ENCODE measurements at places on chromosomes 3 and 15.

DNA sequence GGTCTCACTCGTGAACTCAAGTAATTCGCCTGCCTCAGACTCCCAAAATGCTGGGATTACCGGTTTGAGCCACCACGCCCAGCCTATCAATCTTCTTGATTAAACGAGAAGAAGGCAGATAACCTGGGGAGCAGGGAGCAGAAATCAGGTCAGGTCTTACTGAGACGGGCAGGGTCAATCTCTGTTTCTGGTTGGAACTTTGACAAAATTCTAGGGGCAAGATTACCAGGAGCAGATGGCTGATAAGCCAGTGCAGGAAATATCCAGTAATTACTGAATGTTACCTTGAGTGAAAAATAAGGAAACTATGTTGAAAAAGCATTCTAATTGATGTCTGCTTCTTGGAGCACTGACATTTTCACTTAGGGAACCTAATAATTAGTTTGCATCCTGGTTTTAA lies 24.4 kb upstream of the GOLM2 start:
- DNase-seq, result no peak

DNA sequence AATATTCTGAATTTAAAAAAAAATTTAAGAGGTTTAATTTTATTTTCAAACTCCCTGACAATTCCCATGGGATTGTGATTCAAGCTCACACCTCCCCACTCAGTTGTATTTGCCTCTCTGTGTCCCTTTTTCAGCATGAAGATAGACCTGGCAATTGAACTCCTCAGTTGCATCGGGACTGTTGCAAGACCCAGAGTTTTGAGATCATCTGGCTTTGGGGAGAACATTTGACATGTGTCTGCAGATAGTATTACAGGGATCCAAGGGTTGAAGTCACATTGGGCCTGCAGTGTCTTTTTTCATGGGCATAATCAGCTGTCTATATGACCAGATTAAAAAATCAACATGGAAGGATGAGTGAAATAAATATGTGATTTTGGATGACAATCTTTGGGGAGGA lies 91.1 kb upstream of the EOMES start:
- DNase-seq, result no peak

DNA sequence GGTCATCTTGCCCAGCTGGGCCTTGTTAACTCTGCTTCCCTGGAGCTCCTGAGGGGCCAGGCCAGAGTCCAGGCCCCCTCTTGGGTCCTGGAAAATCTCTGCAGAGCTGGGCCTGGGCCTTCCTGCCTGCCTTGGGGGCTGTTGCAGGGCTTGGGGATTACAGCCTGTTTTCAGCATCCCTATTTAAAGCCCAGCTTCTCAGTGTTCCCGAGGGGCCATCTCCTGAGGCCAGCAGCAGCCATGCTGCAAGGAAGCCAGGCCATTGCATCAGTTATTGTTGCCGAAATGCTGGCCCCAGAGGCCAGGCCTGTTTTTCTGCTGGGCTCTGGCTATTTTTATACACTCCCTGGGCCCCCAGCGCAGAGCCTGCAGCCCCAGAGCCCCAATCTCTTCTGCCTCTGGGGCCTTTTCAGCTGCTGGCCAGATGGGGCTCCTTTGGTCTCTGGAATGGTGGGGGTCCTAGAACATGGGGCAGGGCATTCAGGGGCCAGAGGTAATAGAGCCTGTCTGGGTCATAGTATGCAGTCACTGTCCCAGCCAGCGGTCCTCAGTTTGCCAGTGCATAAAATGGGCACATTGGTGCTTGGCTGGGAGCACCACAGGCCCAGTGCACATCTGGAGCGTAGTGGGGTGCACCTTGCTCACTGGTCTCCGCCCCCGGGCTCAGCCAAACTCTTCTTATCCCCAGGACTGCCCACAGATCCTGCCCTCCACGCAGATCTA lies 28.5 kb downstream of the PLXNA1 start:
- DNase-seq, result no peak

DNA sequence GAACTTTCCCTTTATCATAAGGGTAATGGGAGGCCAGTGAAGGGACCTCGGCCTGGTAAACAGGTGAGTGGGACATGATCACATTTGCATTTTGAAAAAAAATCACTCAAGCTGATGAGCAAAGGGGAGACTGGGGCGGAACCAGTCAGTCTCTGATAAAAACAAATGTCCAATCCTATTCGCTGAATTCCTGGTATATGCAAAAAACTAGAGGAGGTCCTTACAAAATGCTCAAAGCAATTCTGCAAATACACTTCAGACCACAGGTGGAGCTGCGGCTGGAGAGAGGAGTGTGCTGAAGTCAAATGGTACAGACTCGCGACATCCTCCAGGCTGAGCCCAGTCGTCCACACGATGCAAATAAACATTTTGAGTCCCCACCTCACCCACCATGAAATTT lies 166.7 kb downstream of the FOXP1 start:
- no peak for DNase-seq

GRCh38 chr3:112412494-112412893 lies 79.5 kb downstream of the CD200 start:
- no peak for DNase-seq

DNA sequence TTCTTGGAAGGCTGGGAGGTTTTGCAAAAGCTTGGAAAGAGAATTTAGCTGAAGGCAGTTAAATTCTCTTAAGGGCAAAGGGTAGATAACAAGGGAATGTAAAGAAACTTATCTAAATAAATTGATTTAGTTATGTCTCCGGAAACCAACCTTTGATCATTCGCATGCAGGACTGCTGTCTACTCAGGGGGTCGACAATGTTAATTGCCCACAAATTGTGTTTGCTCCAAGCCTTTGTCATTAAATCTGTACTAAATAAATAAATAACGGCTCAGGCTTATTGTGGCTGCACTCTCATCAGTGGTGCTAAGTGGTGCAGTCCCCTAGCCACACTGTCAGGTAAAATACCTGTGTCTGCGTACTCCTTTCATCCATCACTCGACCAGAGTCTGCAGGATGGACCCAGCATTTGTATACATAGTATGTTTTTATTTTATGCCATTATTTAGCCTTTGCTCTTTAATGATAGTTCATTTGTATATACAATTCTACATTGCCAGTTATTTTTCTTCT lies 497.4 kb upstream of the RASGRP1 start:
- DNase-seq, result no peak

DNA sequence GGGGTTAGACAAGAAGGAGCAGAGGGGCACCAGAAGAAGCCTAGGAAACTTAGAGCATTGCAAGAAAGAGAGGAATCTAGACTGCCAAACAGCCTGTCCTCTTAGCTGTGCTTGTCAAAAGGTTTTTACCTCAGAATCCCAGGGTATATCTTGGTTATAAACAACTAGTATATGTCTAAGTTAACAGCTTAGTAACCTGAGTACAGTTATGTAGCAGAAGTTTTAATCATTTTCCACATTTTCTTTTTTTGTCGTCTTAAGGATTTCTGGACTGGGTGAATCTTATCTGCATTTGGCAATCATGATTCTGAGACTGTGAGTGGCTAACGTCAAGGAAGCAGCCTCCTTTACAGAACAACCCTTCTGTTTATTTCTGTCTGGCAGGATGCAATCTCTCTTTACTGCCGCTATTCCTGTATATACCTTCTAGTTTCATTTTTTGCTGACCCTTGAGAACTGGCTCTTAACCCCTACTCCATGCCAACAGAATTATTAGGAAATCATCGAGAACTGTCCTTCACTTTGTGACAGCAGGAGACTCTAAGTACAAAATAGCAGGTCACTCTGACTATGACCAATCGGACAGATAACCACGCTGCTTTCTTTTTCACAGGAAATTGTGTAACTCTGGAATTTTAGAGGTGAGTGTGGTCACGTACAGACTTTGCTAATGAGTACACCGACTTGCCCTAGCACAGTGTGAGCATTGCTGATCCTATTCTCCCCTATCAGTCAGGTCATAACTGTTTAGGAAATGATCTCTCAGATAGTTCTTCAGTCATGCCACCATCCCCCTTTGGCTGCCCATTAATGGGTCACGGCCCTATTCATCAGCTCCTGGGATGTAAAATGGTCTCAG lies 3.3 kb upstream of the CP start:
- no peak for DNase-seq

DNA sequence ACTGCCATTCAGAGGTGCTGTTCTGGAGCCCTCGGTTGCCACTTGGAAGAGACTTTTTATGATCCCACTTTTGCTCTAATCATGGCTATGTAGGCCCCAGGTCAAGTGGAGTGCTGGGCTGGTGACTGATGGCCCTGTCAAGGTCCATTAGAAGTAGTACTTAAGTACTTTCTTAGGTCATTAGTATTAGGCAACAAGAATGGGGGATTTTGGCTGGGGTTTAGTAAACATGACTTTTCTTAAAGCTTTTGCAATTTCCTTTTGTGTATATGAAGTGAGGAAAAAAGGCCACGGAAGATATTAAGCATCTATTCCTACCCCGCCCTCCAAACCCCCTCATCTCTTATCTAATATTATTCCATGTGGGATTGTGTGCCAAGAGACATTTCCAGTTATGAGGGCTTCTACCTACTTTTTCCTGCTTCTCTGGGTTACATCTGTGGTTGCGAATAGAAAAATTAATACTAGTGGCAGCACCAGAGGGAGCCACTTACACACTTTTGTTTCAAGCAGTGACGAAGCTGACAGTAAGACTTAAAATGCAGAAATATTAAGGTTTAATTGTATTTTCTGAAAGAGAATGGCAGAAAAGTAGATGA lies 13.9 kb downstream of the NLGN1 start:
- no peak for DNase-seq

GRCh38 chr3:30012941-30013543 lies 593.4 kb upstream of the TGFBR2 start:
- DNase-seq, result peak; percentile 4

- no peak for DNase-seq
Measured at GRCh38 chr3:61531528-61531927, 29.8 kb upstream of the PTPRG start.

DNA sequence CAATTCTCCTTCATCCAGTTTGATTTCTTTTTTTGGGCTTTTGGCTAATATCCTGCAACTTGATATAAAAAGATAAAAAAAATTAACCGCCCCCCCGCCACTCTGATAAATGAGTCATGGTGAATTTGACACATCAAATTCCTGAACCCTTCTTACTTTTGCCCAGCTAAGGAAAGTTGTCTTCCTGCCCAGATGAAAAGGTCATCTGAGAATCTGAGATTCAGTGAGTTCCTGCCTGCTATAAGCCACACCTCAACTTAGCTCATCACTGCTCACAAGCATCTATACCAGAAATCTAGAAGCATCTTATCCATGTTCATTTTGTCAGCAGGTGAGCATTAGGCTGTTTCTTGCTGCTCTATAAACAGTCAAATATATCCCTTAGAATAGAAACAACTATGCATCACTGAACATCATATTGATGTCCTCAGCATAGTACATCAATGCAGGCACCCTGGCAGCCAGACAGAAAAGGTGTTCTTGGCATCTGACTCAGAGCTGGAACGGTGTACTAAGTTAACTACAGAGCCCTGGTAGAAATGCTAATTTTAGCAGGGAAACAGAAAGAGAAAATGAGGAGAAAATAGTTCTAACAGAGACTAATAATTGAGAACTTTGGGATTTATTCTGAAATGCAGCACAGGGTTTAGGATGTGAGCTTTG lies 77.1 kb downstream of the SEMA6D start:
- no peak for DNase-seq

- no peak for DNase-seq
Measured at GRCh38 chr3:114362815-114363214, 69.0 kb downstream of the TIGIT start.

Measured in activated T-helper 9 cell treated with anti-CD3 and anti-CD28 coated beads, Interleukin-2, amount 50 U/mL, for 16 hours (primary cell).